ENCODE measurements at places on chromosomes 11 and 22. TPM values are rescaled to one million over a fixed set of nuclear protein-coding genes. Genes with fewer than 3 reads are reported as not detected.

Gene KCNQ1OT1
- polyA plus RNA-seq, result 0.18 TPM

Gene MYBPC3
- polyA plus RNA-seq, result not detected

Gene INS
- not detected for polyA plus RNA-seq

Gene HIC2
- 0.50 TPM for polyA plus RNA-seq

Gene ALDH3B2
- polyA plus RNA-seq, result not detected

Gene CBLIF
- not detected for polyA plus RNA-seq

Gene ST14
- polyA plus RNA-seq, result not detected

Gene APLNR
- polyA plus RNA-seq, result not detected

Gene SMIM35
- not detected for polyA plus RNA-seq

Gene OR52I1
- not detected for polyA plus RNA-seq

Gene OR2AG2
- polyA plus RNA-seq, result 0.28 TPM

Gene MFNG
- polyA plus RNA-seq, result not detected

GRCh38 chr22:32476281-32477195 is 1.9 kb downstream of the FBXO7 start:
- no peak for DNase-seq

DNA sequence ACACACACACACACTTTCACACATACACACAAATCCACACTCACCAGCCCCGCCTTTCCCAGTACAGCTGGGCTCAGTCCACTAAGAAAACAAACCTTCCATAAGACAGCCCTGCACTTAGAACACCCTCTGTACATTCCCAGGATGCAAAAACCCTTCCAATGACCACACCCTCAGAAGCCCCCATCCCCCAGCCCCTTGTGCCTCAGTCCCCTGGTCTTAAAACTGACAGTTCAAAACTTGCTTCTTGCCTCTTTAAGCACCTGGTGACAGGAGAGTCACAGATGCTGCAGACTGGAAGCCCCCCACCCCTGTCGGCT is 23.0 kb downstream of the APLNR start:
- no peak for DNase-seq

GRCh38 chr11:116294630-116295029 is 478.2 kb downstream of the BUD13 start:
- DNase-seq, result no peak

DNA sequence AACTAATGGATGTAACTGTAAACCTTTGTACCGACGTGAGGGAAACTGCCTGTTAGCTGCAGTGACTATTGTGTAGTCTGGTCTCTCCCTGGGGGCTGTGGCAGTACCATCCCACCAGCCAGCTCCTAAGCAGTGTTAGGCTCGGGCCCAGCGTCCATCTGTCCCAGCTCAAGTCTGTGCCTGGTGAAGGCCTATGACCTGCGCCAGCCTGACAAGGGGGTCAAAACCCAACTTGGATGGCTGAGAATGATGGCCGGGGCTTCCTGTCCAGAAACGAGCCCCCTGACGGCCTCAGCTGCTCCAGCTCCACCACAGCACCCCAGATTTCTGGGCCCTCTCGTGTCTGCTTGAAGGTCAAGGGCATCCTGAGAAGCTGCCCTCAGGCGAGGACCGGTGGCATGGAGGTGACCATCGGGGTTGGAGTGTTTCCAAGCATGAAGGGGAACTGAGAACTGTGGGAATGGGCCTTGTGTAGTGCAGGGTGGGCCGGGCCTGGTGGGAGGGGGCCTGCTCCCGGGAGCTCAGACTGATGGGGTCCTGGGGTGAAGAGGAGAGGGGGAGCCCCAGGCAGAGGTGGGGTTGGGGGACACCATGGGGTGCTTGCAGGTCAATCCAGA is 14.3 kb upstream of the SPI1 start:
- no peak for DNase-seq

DNA sequence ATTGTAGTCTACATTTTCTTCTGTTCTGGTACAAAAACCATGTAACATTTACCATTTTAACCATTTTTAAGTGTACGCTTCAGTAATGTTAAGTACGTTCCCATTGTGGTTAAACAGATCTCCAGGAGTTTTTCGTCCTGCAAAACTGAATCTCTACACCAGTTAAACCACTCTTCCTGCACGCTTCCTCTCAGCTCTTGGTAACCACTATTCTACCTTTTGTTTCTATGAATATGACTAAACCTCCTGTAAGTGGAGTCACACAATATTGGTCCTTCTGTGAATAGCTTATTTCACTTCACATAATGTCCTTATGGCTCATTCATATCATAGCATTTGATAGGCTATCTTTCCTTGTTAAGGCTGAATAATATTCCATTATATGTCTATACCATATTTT is 7.1 kb upstream of the EXT2 start:
- DNase-seq, result no peak

DNA sequence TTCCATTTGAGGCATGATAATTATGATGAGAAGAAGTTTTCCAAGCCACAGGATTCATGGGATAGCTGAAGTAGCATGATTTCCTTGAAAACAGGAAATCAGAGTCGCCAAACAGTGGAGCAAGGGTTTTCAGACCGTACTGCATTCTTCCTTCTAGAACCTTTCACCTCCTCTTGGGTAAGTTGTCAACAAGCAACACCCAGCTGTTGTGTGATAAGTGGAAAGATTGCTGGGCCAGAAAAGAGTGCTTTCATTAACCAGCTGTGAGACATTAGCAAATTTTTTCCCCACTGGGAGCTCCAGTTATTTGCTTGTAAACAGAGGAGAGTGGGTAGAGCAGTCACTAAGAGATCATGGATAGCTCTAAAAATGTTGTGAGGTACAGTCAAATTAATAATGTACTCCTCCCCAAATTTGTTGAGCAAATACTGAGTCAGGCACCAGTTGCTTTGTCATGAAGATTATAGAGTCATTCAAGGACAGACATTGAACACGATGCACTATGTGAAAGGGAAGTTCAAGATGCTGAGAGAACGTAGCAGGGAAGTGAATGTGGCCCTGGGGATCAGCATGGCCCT is 11.7 kb upstream of the MPEG1 start:
- DNase-seq, result no peak

GRCh38 chr11:122523846-122524805 is 131.4 kb upstream of the UBASH3B start:
- peak; percentile 58 for DNase-seq

DNA sequence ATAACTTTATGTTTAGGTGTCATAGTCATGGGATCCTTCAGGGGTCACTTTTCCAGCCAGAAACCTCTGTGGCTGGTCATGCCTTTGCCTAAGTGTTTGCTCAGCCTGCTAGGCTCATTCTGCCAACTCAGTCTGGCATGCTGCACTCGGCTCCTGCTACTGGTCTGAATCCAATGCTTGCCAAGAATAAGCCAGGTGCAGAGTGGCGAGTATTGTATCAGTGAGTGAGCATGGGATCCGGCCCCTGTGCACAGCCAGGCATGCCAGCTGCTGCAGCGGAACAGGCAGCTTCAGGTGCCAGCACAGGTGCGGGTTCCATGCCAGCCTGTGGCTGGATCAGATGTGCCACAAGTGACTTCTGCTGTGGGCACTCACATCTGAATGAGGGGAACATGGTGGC is 1269.3 kb upstream of the CNTN5 start:
- no peak for DNase-seq

GRCh38 chr22:46203601-46203980 is 46.5 kb downstream of the CDPF1 start:
- DNase-seq, result no peak

GRCh38 chr11:60767388-60767811 is 10.7 kb downstream of the MS4A15 start:
- no peak for DNase-seq

DNA sequence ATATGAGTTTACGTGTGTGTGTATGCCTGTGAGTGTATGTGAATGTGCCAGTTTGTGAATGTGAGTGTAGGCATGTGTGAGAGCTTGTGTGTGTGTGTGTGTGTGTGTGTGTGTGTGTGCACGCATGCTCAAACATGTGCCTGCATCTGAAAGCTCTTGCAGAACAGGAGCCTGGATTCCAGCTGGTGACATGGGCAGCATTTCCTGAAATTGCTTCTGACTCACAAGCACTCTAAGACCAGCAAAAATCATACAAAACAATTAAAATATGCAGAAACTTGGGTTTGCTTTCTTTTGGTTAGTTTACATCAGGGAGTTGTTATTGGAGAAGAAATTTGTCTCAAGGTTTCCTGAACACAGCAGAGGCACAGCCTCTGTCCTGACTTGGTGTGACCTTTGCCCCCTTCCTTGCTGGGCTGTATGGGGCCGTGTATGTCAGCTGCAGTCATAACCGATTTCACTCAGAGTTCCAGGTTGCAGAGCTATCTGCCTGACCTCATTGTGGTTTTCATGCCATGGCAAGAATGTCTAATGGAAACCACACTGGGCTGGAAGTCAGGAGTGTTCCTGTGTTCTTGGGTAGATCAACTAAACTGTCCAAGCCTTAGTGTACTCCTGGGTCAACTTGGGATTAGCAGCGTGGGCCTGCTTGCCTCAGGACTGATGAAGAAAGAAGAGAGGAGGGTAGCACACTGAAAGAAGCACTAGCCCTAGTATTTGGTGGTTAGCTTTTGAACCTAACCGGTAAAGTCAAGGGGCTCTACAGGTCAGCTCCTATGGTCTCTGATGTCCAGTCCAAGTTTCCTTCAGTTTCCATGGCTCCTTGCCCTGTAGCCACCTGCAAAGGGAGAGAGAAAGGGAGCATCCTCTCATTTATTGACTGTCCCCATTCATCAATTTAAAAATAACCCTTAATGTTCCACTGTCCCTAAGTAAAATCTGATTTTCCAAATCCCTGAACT is 143.7 kb downstream of the SNX19 start:
- peak; percentile 83 for DNase-seq

- no peak for DNase-seq
Measured at GRCh38 chr22:39580006-39580441, 9.5 kb downstream of the CACNA1I start.

DNA sequence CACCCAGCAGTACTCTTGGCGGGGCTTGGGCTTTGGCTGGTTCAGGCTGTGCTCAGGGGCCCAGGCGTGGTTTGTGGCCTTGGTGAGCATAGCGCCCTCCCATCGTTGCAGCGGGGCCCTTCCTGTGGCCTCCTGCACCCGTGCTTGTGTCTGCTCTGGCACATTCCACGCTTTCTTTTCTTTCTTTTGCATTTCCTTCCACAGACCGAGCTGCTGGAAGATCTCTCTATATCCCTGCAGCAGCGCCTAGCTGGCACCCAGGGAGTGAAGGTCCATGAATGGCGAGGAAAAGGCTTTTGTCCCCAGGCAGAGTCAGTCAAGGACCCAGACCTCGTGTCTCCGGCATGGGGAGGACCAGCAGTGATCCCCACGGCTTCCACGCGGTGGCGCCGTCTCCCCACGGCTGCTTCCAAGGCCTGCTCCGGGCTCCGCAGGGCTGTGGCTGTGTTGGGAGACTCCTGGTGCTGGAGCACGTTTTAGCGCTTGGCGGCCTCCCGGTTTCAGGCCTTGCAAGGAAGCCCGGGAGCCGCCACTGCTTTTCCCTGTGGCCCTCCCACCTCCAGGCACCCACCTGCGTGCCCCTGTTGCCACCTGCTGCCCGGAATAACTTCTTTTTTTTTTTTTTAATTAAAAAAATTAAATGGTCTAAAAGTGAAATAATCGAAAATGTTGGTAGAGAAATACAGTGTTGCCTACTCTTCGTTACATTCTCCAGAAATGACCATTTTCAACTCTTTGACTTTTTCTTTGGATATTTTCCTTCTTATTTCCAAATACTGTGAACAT is 28.5 kb downstream of the GLB1L2 start:
- no peak for DNase-seq

DNA sequence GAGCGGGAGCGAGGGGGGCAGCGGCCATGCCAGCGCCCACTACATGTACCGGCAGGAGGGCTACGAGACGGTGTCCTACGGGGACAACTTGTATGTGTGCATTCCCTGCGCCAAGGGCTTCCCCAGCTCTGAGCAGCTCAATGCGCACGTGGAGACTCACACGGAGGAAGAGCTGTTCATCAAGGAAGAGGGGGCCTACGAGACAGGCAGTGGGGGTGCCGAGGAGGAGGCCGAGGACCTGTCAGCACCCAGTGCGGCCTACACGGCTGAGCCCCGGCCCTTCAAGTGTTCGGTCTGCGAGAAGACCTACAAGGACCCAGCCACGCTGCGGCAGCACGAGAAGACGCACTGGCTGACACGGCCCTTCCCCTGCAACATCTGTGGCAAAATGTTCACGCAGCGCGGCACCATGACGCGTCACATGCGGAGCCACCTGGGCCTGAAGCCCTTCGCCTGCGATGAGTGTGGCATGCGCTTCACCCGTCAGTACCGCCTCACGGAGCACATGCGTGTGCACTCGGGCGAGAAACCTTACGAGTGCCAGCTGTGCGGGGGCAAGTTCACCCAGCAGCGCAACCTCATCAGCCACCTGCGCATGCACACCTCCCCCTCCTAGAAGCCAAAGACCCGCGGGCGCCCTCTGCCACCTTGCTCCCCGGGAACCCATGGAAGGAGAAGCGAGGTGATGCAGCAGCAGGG is 20.9 kb upstream of the TMEM191C start:
- DNase-seq, result no peak

- DNase-seq, result no peak
Measured at GRCh38 chr11:130617001-130617400, 168.6 kb downstream of the ADAMTS15 start.

GRCh38 chr11:128497776-128498095 is 89.6 kb downstream of the ETS1 start:
- no peak for DNase-seq

- DNase-seq, result no peak
Measured at GRCh38 chr22:43237280-43237679, 50.3 kb upstream of the TTLL12 start.

DNA sequence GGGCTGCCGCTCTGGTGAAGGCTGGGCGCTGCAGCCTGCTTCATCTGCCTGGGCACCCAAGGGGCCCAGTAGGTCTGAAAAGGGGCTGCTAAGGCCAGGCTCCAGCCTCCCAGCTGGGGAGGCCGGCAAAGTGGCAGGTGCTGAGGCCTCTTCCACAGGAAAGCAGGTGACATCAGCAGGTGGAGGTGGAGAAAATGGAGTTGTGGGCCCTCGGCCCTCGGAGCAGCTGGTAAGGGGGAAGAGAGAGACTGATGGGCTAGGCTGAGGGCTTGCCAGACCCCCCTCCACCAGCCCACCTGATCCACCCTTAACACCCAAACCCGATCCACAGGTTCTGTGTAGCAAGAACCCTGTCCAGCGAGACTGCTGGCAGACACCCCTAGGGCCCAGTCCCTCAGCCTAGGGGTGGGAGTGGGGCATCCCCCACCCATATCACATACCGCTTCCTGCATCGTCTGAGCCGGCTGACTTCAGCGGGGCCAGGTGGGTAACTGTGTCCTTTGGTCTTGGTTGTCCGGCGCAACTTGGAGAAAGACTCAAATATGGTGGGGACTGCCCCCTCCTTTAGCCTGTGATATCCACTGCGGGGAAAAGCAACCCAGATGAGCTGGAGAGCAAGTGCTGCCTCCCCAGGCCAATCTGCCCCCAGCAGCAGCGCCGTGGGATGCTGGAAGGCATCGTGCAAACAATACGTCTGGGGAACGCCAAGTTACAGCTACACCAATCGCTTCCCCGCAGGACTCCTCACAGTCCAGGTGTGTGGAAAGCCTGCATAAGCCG is 1.5 kb downstream of the THAP7 start:
- no peak for DNase-seq

- no peak for DNase-seq
Measured at GRCh38 chr11:34905666-34906065, 10.5 kb downstream of the APIP start.

Measured in BJ (cell line).